ENCODE measurements at places on chromosomes 7 and 10.
A peak's percentile ranks its signal among the peaks of the same experiment; 100 is the strongest.

DNA sequence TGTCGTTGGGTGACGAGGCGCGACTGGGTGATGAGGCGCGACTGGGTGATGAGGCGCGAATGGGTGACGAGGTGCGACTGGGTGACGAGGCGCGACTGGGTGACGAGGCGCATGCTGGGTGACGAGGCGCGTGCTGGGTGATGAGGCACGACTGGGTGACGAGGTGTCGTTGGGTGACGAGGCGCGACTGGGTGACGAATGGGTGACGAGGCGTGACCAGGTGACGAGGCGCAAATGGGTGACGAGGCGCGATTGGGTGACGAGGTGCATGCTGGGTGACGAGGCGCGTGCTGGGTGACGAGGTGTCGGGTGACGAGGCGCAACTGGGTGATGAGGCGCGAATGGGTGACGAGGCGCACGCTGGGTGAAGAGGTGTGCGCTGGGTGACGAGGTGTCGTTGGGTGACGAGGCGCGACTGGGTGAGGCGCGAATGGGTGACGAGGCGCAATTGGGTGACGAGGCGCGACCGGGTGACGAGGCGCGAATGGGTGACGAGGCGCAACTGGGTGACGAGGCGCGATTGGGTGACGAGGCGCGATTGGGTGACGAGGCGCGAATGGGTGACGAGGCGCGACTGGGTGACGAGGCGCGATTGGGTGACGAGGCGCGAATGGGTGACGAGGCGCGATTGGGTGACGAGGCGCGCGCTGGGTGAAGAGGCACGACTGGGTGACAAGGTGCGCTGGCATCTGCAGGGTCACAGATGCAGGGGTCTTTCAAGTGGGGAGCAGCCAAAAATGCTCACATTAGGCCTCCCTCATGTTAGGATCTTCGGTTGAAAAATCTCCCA lies 7.9 kb upstream of the NOM1 start:
- DNase-seq, result no peak

DNA sequence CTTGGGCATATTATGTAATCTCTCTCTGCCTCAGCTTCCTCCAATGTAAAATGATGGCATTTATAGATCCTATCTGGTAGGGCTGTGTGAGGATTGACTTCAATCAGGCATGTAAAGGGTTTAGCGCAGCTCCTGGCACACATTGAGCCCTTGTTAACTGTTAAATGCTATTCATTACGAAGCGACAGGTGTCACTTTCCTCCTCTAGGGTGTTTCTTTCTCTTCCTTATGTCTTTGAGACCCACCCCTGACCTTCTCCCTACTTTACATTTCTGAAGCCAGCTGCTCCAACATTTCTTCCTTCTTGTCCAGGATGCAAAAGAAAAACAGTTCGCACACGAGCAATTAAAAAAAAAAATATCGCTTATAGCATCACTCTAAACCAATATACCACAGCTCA lies 5.7 kb upstream of the R3HCC1L start:
- no peak for DNase-seq

DNA sequence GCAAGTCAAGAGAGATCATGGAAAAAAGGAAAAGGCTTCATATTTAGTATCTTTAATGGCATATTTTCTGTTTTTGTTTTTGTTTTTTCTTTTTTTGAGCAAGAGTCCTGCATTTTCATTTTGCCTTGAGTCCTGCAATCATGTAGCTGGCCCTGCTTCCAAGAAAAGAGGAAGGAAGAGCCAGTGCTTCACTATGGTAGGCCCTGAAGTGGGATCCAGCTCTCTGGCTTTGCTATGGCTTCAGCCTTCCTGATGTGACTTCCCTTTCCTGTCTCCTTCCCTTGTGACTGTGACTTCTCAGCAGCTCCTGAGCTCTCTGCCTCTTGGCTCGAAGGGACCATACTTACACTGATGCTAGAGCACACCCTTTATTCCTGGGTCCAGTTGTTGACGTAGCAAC lies 512.3 kb downstream of the INHBA start:
- peak; percentile 6 for DNase-seq

GRCh38 chr10:75197906-75198305 lies 12.7 kb upstream of the VDAC2 start:
- DNase-seq, result no peak

- DNase-seq, result no peak
Measured at GRCh38 chr7:24731313-24731712, 26.0 kb downstream of the GSDME start.

GRCh38 chr7:28483112-28483511 lies 70.8 kb downstream of the CREB5 start:
- DNase-seq, result peak; percentile 62

DNA sequence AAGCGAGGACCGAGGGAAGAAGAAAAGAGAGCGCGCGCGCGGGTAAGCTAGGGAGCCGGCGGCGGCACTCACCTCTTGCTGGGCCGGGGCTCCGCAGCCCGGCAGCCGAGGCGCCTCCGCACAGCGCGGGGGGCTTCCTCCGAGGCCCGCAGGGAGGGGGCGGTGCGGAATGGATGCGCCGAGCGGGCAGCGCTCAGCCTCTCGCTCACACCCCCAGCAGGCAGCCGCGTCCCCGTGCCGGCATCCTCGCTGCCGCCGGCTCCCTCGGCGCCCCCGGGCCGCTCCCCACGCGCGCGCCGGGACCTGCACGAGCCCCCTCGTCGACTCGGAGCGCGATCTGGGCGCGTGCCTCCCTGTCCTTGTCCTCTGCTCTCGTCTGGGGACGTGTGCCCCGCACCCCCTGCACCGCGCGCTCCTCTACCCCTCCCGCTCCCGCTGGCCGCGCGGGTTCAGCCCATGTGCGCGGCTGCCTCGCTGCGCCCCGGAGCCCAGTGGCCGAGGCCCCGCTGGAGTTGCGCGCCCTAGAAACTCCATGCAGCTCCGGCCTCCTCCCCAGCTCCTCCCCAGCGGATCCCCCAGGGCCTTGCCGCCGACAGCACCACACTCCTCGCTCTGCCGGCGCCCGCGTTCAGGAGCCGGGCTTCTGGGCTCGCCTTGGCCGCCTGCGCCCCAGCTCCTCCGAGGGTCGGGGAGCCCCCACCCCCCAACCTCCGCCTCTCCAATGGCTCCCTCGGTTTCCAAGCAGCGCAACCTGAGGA lies 75.3 kb downstream of the CALN1 start:
- DNase-seq, result no peak

DNA sequence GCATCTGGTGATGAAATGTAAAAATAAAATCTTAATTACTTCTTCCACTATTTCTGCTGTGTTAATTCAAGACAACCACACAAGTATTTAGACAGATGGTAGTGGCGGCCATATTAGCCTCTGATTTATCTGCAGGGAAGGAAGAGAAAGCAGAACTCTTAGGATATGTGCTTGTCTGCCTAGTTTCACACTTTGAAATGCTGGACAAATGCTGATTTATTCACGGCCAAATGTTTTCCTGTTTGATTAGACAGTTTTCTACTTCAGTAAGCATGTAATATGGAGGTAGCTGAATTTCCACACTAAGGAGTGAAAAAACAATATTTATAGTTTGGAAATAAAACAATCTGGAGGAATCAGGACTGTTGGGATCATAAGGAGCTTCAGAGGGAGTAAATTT lies 158.1 kb downstream of the AGMO start:
- DNase-seq, result no peak

DNA sequence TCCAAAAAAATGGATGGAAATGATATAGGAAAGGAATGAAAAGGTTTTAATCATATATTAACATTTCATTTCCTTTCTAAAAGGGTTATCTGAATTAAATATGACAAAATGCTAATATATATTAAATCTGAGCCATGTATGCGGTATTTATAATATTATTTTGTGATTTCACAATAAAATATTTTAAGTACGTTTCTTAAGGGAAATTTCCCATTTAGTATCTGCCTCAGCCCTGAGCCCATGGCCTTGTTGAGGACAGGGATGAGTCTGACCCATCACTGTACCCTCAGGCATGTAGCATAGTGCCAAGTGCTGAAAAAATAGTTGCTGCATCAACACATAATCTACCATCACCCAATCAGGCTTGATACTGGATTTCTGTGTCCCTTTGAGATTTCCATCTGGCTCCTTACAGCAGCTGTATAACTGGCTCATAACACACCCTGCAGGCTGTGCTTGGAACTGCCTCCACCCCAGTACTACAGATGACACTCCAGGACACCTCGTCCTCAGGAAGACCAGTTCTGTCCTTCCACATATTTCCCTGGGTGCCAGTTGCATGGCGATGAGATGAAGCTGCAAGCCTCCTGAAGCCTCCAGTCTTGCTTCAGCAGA lies 59.4 kb upstream of the ASAH2 start:
- peak; percentile 32 for DNase-seq

- DNase-seq, result no peak
Measured at GRCh38 chr10:53284615-53285182, 512.1 kb upstream of the MBL2 start.

GRCh38 chr7:81956520-81956919 lies 186.7 kb upstream of the HGF start:
- DNase-seq, result peak; percentile 25

- no peak for DNase-seq
Measured at GRCh38 chr7:139541600-139542307, 18.3 kb downstream of the CLEC2L start.

GRCh38 chr10:114208351-114208750 lies 29.2 kb downstream of the TDRD1 start:
- peak; percentile 10 for DNase-seq

GRCh38 chr10:77881636-77882035 lies 44.9 kb downstream of the DLG5 start:
- no peak for DNase-seq

DNA sequence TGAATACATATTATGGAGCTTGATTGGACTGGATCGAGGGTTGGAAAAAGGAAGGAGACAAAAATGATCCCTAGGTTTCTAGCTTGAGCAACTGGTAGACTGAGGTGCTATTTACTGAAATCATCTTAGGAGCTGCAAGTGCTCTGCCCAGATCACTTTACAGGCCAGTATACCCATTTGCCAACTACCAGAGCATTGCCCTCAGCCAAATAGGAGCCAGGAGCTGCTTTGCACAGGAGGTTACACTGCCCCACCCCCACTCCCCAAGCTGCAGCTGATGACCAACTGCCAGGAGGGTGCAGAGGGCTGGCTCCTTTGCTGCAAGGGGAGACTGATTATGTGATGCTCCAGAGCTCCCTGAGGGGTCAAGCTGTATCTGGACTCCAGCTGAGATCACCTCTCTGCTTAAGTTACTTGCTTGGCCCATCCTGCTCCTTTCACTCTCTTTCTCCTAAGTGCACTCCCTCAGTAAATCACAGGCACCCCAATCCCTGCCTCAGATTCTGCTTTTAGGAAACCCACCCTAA lies 275.4 kb downstream of the ZEB1 start:
- no peak for DNase-seq

DNA sequence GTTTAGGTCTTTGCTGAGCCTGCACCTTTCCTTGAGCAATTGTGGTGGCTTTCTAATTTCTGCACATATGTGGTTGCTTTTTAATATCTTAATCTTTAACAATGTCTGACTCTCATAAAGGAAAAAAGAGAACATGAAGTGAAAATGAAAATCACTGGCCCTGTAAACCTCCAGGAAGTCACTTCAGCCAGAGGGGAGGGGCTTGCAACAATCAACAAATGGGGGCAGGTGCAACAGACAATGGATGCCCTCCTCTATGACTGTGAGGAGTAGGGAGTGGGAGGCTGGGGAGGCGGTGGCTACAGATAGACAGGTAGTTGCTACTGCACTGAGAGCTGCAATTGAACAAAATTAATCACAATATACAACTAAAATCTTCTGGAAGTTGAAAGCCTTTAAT lies 1377.4 kb downstream of the XPNPEP1 start:
- no peak for DNase-seq

GRCh38 chr10:86813101-86813500 lies 56.7 kb downstream of the BMPR1A start:
- peak; percentile 22 for DNase-seq

GRCh38 chr7:711093-711921 lies 15.2 kb upstream of the DNAAF5 start:
- no peak for DNase-seq

DNA sequence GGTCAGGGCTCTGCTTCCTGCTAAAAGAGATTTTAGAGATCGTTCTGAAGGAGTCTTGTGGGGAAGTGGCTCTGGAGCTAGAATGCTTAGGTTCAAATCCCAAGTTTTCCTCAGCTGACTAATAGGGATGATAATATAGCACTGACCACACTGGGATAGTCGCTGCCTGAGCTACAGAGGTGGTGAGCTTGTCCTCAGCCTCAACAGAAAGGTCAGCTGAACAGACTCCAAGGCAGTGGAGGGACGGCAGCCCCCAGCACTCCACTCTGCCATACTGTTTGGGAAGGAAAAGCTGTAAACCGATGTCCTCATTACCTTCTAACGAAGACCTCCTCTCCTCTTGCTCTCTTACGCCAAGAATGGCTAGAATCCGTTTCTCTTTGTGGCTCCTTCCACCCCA lies 36.2 kb downstream of the KAT6B start:
- no peak for DNase-seq

DNA sequence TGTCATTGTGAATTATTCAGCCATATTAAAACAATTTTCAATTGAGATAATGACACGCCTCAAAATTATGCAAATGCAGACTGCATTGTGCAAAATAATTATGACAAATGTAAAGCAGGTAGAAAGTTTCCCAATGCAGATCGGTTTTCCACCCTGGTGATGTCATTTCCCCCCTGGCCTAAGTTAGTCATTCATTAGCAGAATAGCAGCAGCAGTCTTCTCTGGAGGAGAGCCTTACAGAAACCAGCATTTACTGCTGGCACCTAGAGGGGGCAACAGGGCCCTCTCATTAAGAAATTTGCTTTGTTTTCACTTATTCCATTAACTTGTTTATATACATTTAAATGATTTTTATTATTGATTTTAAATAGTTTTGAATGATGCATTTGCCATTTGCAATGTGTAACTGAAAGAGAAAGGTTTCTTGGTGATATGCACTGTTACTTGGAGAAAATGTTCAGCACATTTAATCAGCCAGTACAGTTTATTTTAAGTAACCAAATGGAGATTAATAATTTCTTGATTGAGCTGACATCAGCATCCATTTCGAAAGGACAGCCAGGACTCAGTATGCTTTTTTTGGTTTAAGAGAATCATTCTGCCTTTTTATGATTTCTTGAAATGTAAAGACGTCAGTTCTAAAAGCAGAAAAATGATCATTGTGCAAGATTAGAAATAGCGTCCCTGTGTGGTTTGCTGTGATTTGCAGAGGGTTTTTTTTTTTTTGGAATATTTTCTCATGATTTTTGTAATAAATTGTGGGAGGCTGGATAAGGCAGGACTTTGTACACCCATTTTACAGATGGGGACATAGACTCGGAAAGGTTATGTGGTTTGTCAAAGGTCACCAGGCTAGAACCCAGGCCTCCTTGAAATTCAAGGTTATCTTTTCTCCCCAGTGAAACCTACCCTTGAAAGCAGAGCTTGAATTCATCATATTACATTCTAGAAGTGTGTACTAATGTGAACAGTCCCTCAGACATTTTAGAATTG lies 3.5 kb downstream of the ARID5B start:
- peak; percentile 87 for DNase-seq

DNA sequence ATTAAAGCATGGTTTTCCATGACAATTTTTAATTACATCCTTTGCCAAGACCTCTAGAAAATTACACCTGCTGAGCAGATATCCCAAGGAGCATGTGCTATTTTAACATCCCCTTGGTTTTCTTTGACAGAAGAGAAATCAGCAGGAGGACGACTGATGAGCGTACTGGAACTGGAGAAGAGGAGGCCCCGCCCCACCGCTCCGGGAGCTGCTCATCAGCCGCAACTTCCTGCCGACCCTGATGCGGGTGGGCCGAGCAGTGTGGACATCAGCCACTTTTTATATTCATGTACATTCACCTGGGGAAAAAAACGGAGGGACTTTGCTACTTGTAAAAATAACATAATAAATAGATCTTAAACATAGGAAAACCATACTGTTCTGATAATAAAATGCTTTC lies 54.2 kb downstream of the CDC123 start:
- DNase-seq, result no peak

- peak; percentile 58 for DNase-seq
Measured at GRCh38 chr10:133378251-133379096, 588 bp upstream of the PAOX start.

Measured in EL (cell line).